ENCODE measurements at places on chromosomes 11 and 22. TPM values are rescaled to one million over a fixed set of nuclear protein-coding genes. Genes with fewer than 3 reads are reported as not detected.

DNA sequence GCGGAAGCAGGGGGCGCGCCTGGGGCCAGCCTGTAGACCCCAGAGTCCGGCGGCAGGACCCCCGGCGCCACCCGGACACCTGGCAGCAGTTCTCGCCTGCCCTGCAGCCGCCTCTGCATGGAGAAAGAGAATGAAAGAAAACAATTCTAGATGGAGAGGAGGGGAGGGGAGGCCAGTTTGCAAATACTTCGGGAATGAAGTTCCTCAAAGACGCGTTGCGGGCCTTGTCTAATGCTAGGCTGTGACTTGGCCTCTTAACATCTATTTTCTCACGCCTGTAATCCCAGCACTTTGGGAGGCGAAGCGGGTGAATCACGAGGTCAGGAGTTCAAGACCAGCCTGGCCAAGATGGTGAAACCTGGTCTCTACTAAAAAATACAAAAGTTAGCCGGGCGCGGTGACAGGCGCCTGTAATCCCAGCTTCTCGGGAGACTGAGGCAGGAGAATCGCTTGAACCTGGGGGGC is 2.1 kb upstream of the BARX2 start:
- no peak overlapping the region for H3K4me3 ChIP-seq
- H3K4me1 ChIP-seq = peaks cover 28% of the 10 kb centered on the region
- no peak overlapping the region for H3K27ac ChIP-seq
- H3K36me3 ChIP-seq = no peaks in the 10 kb centered on the region

The KRTAP5-8 gene
- not detected for total RNA-seq

The RAPSN gene
- total RNA-seq = 1.7 TPM

GRCh38 chr11:26127336-26127735 is 204.6 kb upstream of the ANO3 start:
- no peak overlapping the region for H3K4me3 ChIP-seq
- no peaks in the 10 kb centered on the region for H3K36me3 ChIP-seq
- no peaks in the 10 kb centered on the region for H3K4me1 ChIP-seq
- no peak for DNase-seq

- no peaks in the 10 kb centered on the region for H3K4me1 ChIP-seq
- DNase-seq = no peak
- no peaks in the 10 kb centered on the region for H3K36me3 ChIP-seq
- no peaks in the 10 kb centered on the region for H3K27me3 ChIP-seq
- no peak overlapping the region for H3K4me3 ChIP-seq
These were observed 636.6 kb downstream of the NTM start for GRCh38 chr11:132006884-132007580.

- H3K4me1 ChIP-seq = peaks cover 8% of the 10 kb centered on the region
- DNase-seq = no peak
- peak overlapping the region; percentile 94 for H3K27ac ChIP-seq
- no peaks in the 10 kb centered on the region for H3K27me3 ChIP-seq
- peaks cover 2% of the 10 kb centered on the region for H3K36me3 ChIP-seq
- peak overlapping the region; percentile 68 for H3K4me3 ChIP-seq
These were observed 728 bp downstream of the TBC1D22A start for GRCh38 chr22:46763051-46763705.
